HL-60 (cell line): ENCODE measurements at places on chromosomes 13 and 19.

- DNase-seq: no peak
These were observed 183.7 kb downstream of the COL4A1 start for GRCh38 chr13:110123041-110123809.

DNA sequence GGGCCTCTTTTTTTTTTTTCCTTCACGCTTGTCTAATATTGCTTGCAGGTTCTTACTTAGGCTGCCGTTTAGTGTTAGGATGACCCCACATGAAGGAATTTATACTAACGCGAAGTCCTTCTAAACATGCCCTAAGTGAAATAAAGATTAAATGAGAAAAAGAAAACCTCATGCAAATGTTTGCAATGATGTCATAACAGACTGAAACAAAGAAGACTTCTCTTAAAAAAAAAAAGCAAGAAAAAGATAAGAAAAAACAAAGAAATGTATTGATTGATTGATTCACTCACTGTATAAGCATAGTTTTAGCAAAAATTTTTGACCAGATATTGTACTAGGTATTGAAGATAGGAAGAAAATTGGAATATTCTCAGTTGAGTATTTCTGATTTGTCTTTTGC is 418.2 kb downstream of the IRS2 start:
- DNase-seq: no peak

GRCh38 chr19:41621654-41622053 is 5.2 kb downstream of the CEACAM4 start:
- peak; percentile 96 for DNase-seq

GRCh38 chr13:42041011-42041683 is 7.3 kb upstream of the DGKH start:
- DNase-seq: no peak

DNA sequence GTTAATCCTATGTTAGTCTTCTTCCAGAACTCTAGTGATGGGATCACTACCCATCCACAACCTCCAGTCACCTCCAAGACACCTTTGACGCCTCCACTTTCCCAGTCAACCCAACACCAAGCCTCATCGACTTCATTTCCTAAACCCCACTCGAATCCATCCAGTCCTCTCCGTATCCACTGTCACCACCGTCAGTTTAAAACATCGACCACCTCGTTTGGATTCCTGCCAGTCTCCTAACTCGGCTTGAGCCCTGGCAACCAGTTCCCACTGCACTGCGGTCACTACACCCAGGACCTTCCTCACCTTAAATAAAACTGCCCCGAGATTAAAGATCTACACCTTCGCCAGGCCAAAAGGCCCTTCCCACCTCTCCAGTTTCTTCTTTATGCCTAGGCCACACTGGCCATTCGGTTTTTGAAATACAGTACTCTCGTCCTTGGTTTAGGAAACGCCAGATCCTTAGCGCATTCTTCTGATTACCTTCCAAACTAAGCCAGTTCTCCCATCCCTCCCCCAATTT is 1.2 kb downstream of the MTIF3 start:
- DNase-seq: no peak

DNA sequence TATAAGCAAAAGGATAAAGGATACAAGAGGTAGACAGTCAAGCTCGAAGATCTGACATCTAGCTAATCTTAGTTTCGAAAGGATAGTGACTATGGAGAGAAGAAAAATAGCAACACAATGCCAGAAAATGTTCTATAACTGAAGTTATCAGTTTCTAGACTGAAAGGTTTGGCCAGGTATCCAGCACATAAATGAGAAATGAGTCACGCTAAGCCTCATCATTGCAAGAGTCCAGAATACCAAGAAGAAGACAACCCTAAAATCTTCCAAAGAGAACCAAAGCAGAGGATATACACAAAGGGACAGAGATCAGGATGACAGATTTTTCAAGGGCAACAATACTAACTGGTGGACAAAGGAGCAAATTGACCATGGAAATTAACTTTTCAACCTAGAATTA is 237.0 kb downstream of the POSTN start:
- DNase-seq: no peak

- no peak for DNase-seq
These were observed 133.6 kb upstream of the MYO16 start for GRCh38 chr13:108495646-108496361.

DNA sequence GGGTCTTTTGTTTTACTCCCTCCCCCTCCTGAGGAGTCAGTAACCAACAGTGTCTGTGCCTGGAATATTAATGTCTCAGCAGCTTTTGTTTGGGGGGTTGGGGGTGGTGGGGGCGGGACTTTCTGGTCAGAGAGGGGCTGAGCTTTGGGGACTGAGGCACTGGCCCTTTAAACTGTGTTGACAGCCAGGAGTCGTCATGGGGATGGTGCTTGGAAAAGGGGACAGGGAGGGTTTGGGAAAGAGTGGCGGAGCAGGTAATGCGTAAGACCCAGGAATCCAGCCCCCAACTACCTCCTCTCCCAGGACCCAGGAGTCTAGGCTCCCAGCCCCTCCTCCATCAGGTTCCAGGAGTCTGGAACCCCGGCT is 5.2 kb downstream of the CADM4 start:
- no peak for DNase-seq

- no peak for DNase-seq
These were observed 3.7 kb upstream of the ACP7 start for GRCh38 chr19:39080431-39080830.

GRCh38 chr13:42650506-42650905 is 76.6 kb downstream of the TNFSF11 start:
- DNase-seq: no peak

GRCh38 chr19:23183251-23183650 is 66.4 kb downstream of the ZNF730 start:
- DNase-seq: no peak

GRCh38 chr19:42290523-42291434 is 11.2 kb upstream of the PRR19 start:
- no peak for DNase-seq

- DNase-seq: peak; percentile 39
These were observed 460.0 kb downstream of the FOXO1 start for GRCh38 chr13:40206241-40207000.

DNA sequence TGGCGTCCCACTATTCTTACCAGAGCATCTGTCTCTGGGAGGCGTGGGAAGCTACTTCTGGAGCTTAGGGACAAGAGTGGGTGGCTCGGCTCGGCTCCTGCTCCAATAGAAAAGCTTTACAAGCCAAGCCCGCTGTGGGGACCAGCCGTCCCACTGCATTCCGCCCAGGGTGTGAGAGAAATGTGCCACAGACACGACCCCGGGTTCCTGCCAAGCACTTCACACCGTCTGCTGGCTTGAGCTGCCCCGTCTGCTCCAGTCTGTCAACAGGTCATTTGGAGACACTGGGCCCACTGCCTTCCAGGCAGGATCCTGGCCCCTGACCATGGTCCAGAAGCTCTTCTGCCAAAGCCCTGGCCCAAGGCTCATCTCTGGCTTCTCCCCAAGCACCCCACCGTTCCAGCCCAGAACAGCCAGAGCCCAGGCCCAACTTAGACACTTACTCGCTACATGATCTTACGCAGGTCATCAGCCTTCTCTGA is 6.5 kb upstream of the FKRP start:
- DNase-seq: no peak

DNA sequence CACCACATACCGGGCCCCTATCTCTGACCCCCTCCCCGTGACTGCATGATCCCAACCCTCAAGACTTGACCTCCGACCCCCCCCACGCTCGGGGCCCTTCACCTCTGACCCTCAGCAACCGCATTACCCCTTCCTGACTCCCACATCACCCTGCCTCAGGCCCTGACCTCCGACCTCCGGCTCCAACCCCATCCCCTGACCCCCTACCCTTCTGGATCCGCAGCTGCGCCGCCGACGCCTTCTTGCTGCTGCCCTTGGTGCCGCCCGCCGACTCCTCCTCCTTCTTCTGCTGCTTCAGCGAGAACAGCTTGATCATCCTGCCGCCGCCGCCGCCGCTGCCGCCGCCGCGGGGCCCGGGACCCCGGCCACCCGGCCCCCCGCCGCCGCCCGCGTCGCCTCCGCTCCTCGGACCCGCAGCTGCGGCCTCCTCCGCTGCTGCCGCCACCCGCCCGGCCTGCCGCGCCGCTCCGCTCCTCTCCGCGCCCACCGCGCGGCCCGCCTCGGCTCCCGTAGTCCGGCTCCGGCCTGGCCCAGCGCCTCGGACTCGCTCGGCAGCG is at the start of gene UBE2M:
UBE2M (minus strand) TSS at position 546 of the 557 bp plus-strand sequence; CDS start at position 316, 230 bp downstream.
- no peak for DNase-seq

- DNase-seq: no peak
These were observed 1.4 kb upstream of the TSHZ3 start for GRCh38 chr19:31350693-31351055.

DNA sequence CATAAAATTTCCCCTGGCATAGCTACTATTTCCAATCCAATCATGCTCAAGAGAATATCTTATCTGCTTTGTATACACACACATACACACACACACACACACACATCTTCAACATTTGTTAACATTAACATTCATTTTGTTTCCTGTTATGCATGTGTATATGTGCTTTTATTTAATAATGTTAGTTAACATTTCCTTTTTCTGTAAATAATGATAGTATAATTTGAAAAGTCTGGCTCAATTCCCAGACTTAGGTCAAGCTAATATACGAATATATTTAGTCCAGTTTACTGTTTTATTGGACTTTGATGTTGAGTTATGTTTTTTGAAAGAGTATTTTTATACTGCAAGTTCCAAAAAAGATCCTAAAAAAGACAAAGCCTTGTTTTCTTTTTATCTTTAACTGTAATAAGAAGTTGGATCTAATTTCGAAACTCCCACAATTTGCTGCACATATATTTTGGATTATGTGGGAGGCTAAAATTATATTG is 1072.4 kb downstream of the EFNB2 start:
- no peak for DNase-seq

GRCh38 chr13:93397619-93398018 is 171.0 kb downstream of the GPC6 start:
- DNase-seq: no peak

GRCh38 chr13:45779901-45780300 is 71.7 kb downstream of the SIAH3 start:
- DNase-seq: no peak

DNA sequence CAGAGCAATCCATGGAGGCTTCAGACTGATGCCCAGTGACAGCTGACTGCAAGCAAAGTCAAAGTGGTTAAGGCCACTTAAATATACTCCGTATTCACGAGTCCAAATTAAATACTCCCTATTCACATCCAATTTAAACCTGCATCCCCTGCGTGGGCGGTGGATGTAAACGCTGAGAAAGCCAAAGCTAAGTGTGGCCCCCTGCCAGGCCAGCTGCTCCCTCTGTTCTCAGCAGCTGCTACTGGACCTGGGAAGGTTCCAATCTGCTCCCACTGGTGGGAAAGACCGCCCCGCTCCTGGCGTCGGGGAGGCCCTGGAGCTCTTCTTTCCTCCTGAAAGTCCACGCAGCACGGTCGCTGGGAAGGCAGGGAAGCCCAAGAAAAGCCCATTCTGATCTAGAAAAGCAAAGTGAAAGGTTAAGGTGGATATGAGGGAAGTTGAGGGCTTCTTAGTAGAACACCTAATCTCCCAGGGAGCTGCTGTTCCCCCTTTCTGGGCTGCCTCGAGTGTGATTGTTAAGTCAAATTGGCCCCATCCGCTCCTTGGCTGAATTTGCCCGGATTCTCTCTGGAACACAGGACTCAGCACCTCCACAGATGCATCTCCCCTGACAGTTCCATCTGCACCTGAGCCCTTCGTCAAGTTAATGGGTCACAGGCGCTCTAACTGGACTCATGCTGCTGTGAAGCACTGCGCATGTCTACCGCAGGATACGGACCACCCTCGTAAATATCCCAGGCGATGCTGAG is 205.5 kb downstream of the USP12 start:
- no peak for DNase-seq

GRCh38 chr19:14066134-14066533 is 4.3 kb upstream of the PALM3 start:
- no peak for DNase-seq

GRCh38 chr13:44816701-44817100 is 172.6 kb downstream of the NUFIP1 start:
- no peak for DNase-seq

DNA sequence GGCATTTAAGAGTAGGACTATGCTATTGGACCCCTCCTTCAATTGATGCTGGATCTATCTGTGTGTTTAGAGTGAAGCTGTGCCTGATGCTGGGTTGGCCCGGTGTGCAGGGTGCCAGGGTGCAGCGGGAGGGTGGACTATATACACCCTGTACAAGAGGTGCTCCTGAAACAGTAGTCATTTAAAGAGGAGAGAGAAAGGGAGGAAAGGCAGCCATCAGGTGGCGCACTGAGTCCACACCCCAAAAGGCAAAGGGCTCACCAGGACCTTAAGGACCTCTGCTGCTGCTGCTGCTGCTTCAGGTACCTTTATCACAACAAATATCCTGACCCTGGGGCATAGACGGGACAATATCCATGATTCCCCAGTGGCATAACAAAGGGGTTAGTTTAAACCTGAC is 39.4 kb downstream of the ZNF136 start:
- DNase-seq: no peak

- DNase-seq: no peak
These were observed 15.0 kb downstream of the FZR1 start for GRCh38 chr19:3521104-3521445.

DNA sequence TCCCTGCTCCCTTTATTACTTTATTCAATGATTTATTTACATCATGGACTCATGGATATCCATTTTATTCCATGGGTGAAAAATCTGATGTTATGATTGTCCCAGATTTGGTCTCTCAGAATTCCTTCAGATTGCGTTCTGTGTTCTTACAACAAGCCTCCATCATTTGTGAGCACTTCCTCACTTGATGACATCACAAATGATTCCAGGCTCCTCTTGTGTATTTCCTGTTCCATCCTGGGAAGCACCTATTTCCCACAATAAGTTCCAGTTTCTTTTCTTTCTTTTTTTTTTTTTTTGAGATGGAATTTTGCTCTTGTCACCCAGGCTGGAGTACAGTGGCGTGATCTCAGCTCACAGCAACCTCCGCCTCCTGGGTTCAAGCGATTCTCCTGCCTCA is 6.7 kb downstream of the ACP7 start:
- no peak for DNase-seq

GRCh38 chr13:96835546-96835945 is 158.7 kb downstream of the OXGR1 start:
- no peak for DNase-seq

DNA sequence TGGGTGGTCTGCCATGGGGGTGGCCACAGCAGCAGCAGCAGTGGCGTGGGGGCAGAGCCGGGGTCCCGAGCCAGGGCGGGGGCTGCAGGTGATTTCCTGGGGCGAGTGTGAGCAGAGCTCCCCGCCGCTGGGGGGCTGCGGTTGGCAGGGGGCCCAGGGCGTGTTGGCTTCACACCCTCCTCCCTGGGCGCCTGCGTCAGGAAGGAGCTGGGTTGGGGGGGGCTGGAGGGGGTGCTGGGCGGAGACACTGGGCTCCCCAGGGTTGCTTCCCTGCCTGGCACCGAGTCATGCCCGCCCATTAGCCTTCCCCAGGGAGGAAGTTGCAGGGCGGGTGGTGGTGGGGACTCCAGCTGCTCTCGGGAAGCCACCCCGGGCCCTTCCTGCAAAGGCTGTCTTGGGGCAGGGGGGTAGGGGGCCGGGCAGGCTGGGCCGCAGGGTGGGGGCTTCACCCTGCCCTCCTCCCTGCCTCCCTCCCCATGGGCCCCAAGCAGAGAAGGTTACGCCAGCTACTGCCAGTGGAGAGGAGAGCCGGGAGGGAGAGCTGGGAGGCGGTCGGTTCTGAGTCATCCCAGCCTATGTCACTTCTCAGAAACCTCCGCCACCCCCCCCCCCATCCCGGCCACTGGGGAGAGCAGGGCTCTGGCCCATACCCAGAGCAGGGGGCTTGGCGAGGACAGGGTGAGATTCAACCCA is 4.6 kb downstream of the MIDN start:
- DNase-seq: peak; percentile 95
